ENCODE measurements at places on chromosomes 16 and 17.

GRCh38 chr16:88512728-88513696, 57.2 kb upstream of the ZC3H18 start:
- DNase-seq, result no peak

GRCh38 chr17:79242873-79243602, 168.4 kb downstream of the ENGASE start:
- no peak for DNase-seq

DNA sequence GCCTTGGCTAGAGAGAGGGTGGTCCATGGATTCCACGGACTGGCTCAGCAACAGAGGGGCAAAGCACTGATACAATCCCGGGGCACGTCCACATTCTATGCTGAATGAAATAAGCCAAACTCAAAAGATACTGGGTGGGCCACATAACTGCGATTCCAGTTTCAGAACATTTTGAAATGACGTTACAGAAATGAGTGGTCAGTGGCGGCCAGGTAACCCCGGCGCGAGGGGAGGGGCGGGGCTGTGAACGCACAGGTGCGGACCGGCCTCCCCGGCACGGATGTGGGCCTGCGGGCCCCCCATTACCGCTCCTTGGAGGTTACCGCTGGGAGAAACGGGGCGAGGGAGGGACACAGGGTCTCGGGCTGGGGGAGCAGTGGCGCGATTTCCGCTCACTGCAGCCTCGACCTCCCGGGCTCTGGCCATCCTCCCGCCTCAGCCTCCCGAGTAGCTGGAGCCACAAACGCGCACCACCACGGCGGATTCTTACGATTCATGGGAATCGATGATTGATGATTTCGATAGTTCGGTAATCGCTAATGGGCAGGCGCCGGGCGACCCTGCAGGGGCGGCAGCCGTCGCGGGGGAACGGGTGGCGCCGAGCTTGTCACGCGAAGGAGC, 559 bp downstream of the MVD start:
- no peak for DNase-seq

- DNase-seq, result peak; percentile 16
Observed at GRCh38 chr17:30720013-30720471, 104.5 kb downstream of the CRLF3 start.

DNA sequence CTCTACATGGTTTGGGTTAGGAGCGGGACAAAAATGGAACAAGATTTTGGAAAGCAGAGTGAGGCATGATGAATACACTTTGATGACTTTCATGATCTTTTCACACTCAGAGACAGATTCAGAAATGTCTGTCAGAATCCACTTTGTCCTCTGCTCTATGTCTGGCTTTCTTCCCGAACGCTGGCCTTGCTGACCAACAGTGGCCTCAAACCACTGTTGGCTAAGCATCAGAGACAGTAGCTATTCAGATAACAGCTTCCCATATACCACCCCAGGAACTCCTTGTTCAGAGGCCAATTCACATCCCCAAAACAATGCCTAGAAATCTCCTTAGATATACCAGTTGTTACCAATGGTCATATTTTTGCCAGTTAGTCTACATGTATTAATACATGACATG, 40.9 kb downstream of the FBXL20 start:
- DNase-seq, result no peak

DNA sequence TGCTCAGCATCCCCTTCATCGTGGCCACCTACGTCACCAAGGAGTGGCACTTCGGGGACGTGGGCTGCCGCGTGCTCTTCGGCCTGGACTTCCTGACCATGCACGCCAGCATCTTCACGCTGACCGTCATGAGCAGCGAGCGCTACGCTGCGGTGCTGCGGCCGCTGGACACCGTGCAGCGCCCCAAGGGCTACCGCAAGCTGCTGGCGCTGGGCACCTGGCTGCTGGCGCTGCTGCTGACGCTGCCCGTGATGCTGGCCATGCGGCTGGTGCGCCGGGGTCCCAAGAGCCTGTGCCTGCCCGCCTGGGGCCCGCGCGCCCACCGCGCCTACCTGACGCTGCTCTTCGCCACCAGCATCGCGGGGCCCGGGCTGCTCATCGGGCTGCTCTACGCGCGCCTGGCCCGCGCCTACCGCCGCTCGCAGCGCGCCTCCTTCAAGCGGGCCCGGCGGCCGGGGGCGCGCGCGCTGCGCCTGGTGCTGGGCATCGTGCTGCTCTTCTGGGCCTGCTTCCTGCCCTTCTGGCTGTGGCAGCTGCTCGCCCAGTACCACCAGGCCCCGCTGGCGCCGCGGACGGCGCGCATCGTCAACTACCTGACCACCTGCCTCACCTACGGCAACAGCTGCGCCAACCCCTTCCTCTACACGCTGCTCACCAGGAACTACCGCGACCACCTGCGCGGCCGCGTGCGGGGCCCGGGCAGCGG, 3.2 kb downstream of the UTS2R start:
- peak; percentile 8 for DNase-seq
